ENCODE measurements at places on chromosomes 7 and 10.

DNA sequence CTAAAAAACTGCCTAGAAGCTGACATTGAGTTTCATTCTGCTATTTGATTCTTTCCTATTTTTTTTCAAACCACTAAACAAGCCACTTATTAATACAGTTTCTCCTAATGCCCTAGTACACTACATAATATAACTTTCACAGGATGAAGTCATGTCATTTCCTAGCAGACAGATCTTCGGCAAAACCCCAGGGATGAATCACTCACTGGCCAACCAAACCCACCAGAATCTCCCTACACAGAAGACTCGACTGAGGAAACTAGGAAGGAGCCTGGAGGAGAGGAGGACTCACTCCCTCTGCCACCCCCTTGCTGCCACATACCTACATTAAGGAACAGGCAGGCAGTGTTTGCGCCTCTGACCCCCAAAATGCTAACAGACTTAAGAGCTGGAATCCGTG is 33.4 kb downstream of the XPNPEP1 start:
- DNase-seq = no peak

GRCh38 chr10:52853704-52854103 is 81.1 kb upstream of the MBL2 start:
- no peak for DNase-seq

DNA sequence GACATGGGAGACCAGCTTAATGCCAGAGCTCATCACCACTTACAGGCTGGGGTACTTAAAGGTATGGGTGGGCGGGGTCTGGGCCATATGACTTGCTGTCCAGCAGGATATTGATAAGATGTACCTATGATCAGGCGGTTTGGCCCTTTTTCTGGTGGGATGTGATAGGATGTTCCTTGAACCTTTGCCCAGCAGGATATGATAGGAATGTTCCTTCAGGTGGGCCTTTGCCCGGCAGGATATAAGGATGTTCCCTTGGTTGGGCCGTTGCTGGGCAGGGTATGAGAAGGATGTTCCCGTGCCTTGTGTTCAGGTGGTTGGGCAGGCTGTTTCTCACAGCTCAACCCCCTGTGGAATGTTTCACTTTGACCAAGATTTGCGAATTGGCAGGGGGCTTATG is 187.2 kb upstream of the CXCL12 start:
- DNase-seq = no peak

DNA sequence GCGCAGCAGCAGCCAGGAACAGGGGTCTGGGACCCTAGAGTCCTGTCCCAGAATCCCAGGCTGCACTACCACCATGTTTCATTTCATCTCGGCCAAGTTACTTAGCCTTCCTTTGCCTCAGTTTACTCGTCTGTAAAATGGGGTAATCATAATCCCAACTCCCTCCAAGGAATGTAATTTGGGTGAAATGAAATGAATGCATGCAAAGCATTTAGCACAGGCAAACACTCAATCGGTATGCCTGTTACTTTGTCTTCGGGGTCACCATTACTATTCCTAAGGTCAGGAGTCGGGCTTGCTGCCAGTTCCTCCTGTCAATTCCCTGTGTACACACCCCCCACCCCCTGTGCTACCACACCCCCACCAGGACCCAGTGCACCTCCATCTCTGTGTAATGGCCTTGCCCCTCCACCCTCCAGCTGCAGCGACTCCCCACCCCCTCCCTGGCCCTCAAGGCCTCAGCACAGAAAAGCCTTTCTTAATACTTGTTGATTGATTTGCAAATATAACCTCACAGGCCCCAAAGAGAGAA is 1.7 kb downstream of the TNS3 start:
- DNase-seq = no peak

Data from NCI-H1105 treated with DMSO at 0.1 percent for 48 hours (cell line).